Epithelial cell of proximal tubule (primary cell): ENCODE measurements at places on chromosomes 6 and 20. TPM values are rescaled to one million over a fixed set of nuclear protein-coding genes. Genes with fewer than 3 reads are reported as not detected.

- no peak for DNase-seq
These were observed 22.4 kb upstream of the MAS1L start for GRCh38 chr6:29510202-29510601.

DNA sequence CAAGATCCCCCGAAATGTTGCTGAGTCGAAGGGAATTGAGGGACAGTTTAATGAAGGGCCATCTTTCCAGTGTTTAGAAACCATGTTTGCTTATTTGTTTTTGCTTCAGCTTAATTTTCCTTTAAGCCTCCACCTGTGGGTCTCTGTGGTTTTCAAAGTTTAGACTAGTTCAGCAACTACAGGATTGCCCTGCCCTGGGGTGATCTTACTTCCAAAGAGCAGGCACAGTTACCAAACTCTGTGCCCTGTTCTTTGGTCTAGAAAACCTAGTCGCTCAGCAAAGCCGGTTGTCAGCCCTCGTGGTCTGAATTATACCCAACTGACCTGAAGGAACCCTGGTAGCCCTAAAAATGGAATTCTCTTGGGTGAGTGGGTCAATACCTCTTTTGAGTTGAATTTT is 219.2 kb upstream of the GMDS start:
- DNase-seq = no peak

GRCh38 chr6:166058064-166058739 is 109.4 kb downstream of the TBXT start:
- no peak for DNase-seq

GRCh38 chr6:40504274-40504673 is 82.9 kb downstream of the LRFN2 start:
- no peak for DNase-seq

GRCh38 chr20:3866464-3866863 is 19.8 kb downstream of the MAVS start:
- DNase-seq = no peak

- DNase-seq = no peak
These were observed 29.2 kb downstream of the ID4 start for GRCh38 chr6:19866173-19866984.

GRCh38 chr20:35506179-35506578 is 23.3 kb downstream of the C20orf173 start:
- no peak for DNase-seq

- DNase-seq = no peak
These were observed 2.0 kb downstream of the PI3 start for GRCh38 chr20:45176526-45177267.

GRCh38 chr20:51348876-51349275 is 193.6 kb downstream of the NFATC2 start:
- DNase-seq = no peak

Gene PHACTR3
- total RNA-seq = 0.06 and 0.51 TPM in 2 replicates

Gene HFE
- 5.1 and 5.3 TPM in 2 replicates for total RNA-seq

Gene SS18L1
- total RNA-seq = 10.2 and 11.4 TPM in 2 replicates

Gene DSP
- total RNA-seq = 47.4 and 80.1 TPM in 2 replicates

Gene NNAT
- 41.0 and 65.2 TPM in 2 replicates for total RNA-seq

Gene SLC25A27
- 1.7 and 5.1 TPM in 2 replicates for total RNA-seq

Gene BMP6
- total RNA-seq = 0.29 and 1.3 TPM in 2 replicates
